GM10248 (cell line): ENCODE measurements at places on chromosomes 11 and 22.

GRCh38 chr22:48927591-48927990 is 900.1 kb downstream of the BRD1 start:
- DNase-seq: no peak

GRCh38 chr11:100229086-100229485 is 458.0 kb upstream of the ARHGAP42 start:
- no peak for DNase-seq

DNA sequence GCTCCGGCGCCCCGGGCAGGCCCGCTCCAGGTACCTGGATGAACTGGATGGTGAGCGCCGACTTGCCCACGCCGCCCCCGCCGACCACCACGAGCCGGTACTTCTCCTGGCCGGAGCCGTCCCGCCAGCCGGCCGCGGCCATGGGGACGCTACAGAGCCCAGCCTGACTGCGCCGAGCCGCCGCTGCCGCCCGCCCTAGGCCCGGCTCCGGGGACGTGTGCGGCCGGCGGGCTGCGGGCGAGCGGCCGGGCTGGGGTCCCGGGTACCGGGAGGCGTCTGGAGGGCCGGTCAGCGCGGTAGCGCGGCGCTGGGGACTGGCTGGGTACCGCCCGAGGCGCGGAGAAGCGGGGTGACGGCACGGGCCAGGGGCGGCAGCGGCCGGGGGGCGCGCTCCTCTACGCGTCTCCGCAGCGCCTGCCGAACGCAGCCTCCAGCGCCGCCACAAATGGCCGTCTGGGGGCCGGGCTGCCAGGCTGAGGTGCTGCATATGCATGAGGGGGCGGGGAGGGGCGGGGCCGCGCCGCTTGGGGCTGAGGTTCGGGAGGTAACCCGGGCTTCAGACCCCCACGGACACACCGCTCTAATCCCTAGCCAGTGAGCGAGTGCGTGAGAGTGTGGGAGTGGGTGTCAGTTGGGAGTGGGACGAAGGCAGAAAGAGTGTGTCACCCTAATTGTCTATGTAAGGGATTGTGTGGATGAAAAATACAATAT is at the start of gene RRAS2:
Gene RRAS2 (minus strand): TSS at position 455 of the 711 bp plus-strand sequence. CDS start 313 bp downstream, at position 142.
- DNase-seq: peak; percentile 89

GRCh38 chr22:23230348-23231068 is 50.2 kb downstream of the BCR start:
- DNase-seq: no peak

DNA sequence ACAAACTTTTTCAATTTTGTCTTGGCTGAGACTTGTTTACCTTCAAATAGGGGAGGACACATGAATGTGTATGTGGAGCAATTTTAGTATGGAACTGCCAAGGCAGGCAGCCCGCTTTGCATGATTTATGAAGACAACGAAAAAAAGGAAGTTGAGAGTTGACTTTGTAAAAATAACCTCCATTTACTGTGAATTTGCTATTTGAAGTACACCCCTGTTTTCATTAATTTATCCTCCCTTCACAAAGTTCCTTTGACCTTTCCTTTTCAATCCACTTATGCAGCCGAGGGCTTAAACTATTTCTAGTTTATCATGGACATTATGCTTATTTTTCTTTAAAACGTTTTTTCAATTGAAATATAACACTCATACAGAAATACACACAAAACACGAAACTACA is 369.6 kb upstream of the CADM1 start:
- DNase-seq: no peak

- no peak for DNase-seq
Measured at GRCh38 chr11:102510439-102511135, 20.0 kb downstream of the MMP7 start.

DNA sequence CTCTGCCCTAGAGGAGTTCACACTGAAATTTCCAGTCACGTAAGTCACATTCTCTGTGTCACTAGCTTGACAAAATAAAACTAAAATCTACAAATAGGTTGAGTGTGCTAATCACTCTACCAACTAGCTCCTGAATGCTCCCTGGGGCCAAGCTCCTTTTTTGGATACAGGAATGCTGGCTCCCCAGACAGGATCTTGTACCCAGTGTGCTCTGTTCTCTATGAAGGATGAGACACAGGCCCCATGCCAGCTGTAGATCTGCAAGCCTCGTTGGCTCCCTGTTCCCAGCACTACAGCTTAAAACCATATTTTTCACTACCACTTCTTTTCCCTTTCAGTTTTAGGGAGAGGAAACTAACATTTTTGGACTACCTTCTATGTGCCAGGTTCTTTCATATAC is 3.7 kb upstream of the IPO7 start:
- DNase-seq: no peak

DNA sequence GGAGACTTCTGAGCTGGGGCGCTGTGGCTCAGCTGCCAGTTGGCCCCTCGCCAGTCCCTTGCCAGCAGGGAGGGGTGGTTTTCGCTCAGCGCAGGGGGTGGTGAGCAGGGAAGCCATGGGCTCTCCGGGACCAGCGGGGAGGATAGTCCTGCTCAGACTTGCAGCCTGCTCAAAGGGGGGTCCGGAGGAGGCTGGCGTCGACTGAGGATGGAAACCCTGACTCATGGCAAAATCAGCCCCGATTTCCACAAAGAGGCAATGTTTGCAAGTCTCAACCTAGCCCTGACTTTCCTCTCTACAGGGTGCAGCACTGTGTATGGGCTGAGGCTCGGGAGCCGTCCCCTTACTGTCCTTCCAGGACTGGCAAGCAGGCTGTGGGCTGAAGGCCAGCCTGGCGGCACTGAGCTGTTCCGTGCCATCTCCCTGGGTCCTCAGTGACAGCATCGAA is 35.1 kb downstream of the FBLN1 start:
- no peak for DNase-seq

- no peak for DNase-seq
Measured at GRCh38 chr11:74735365-74735928, 4.2 kb upstream of the CHRDL2 start.
